Prostate gland (tissue), 2 donors: ENCODE measurements at places on chromosomes 2 and 18. TPM values are rescaled to one million over a fixed set of nuclear protein-coding genes. Genes with fewer than 3 reads are reported as not detected.

Gene NEURL3
- 28.9 TPM for total RNA-seq

DNA sequence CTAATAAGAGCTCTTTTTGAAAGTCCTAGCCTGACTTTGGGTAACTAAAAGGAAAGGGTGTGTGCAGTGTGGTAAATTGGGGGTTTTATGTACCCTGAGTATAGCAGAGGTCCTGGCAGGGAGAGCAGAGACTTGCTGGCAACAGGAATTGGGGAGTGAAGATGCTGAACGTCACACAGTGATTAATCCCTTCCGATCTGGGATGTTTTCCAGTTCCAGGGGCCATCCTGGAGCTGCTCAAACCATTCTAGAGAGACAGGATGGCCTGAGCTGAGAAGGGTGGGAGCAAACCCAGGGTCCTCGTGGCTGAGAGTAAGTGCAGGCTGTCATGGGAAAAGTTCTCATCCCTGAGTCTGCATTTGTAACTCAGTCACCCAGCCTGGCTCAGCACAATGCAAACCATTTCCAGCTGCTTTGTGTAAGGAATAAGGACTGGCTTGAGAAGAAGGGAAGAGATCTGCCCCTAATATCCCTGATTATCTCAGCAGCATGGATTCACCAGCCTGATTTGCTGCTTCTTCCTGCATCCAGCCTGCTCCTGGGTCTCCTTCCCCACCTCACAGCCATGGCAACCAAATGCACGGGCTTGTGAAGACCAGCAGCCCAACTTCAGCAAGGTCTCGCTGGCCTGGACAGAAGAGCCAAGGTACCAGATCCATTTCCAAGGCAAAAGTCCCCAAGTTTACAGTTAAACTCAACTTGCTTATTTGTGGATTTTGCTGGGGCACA lies 47.1 kb upstream of the CELF4 start:
- H3K27ac ChIP-seq: no peak overlapping the region
- H3K36me3 ChIP-seq: no peaks in the 10 kb centered on the region
- H3K27me3 ChIP-seq: no peaks in the 10 kb centered on the region
- H3K4me1 ChIP-seq: no peaks in the 10 kb centered on the region
- DNase-seq: no peak

- no peaks in the 10 kb centered on the region for H3K4me1 ChIP-seq
- H3K36me3 ChIP-seq: no peaks in the 10 kb centered on the region
- H3K4me3 ChIP-seq: no peak overlapping the region
Observed at GRCh38 chr18:43587538-43588153, 310.4 kb upstream of the SYT4 start.

GRCh38 chr2:136131484-136131960 lies 13.6 kb upstream of the CXCR4 start:
- DNase-seq: no peak
- no peak overlapping the region for H3K4me3 ChIP-seq
- no peaks in the 10 kb centered on the region for H3K27me3 ChIP-seq

DNA sequence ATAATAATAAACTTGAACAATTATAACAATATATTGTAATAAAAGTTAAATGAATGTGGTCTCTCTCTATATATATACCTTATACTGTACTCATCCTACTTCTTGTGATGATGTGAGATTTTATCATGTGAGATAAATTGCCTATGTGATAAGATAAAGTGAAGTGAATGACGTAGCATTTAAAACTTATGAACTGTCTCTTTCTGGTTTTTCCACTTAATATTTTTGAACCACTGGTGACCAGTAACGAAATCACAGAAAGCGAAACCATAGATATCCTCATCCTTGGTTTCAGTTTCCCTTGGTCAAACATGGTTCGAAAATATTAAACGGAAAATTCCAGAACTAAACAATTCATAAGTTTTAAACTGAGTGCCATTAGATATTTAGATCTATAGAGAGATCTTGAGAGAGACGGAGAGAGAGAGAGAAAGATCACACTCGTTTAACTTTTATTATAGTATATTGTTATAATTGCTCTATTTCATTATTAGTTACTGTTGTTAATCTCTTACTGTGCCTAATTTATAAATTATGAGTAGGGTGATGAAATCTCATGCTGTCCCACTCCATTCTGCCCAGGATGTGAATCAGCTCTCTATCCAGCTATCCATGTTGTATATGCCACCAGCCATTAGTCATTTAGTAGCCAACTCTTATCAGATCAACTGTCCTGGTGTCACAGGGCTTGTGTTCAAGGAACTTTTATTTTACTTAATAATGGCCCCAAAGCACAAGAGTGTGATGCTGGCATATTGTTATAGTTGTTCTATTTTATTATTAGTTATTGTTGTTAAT lies 156.8 kb downstream of the THADA start:
- no peaks in the 10 kb centered on the region for H3K27me3 ChIP-seq
- peaks cover 17% of the 10 kb centered on the region for H3K4me1 ChIP-seq
- H3K36me3 ChIP-seq: no peaks in the 10 kb centered on the region

DNA sequence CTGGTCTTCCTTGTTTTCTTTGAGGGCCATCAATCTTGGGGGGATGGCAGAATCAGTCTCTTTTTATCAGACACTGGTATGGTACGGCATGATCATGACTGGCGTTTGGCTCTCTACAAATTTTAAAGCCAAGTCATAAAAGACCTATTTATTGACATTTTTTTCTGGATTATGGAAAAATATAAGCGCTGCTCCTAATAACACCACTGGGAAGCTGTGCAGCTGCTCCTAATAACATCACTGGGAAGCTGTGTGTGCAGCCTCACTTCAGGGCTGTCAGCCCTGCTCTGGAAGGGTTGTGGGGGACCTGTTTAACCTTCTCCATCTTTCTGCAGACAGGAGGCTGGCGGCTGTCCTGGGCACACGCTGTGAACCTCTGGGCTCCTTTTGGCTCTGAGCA lies 88.9 kb downstream of the SNTG2 start:
- H3K4me1 ChIP-seq: no peaks in the 10 kb centered on the region
- no peak overlapping the region for H3K4me3 ChIP-seq
- no peak overlapping the region for H3K27ac ChIP-seq
- no peaks in the 10 kb centered on the region for H3K27me3 ChIP-seq
